ENCODE measurements at places on chromosomes 16 and 17.

- no peak for DNase-seq
Measured at GRCh38 chr16:85477801-85478363, 135.2 kb upstream of the GSE1 start.

GRCh38 chr17:50722746-50723145 lies 3.3 kb downstream of the LUC7L3 start:
- no peak for DNase-seq

DNA sequence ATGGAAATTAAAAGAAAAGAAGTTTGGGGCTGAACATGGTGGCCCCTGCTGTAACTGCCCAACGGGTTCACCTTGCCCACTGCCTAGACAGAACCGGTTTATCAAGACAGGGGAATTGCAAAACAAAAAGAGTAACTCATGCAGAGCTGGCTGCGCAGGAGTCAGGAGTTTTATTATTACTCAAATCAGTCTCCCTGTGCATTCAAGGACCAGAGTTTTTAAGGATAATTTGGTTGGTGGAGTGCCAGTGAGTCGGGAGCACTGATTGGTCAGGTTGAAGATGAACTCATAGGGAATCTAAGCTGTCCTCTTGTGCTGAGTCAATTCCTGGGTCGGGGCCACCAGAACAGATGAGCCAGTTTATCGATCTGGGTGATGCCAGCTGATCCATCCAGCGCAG lies 4.4 kb upstream of the SCPEP1 start:
- no peak for DNase-seq

GRCh38 chr16:57863434-57864160 lies 61.3 kb upstream of the KIFC3 start:
- DNase-seq: no peak

GRCh38 chr17:44766409-44767038 lies 7.7 kb downstream of the ADAM11 start:
- no peak for DNase-seq

DNA sequence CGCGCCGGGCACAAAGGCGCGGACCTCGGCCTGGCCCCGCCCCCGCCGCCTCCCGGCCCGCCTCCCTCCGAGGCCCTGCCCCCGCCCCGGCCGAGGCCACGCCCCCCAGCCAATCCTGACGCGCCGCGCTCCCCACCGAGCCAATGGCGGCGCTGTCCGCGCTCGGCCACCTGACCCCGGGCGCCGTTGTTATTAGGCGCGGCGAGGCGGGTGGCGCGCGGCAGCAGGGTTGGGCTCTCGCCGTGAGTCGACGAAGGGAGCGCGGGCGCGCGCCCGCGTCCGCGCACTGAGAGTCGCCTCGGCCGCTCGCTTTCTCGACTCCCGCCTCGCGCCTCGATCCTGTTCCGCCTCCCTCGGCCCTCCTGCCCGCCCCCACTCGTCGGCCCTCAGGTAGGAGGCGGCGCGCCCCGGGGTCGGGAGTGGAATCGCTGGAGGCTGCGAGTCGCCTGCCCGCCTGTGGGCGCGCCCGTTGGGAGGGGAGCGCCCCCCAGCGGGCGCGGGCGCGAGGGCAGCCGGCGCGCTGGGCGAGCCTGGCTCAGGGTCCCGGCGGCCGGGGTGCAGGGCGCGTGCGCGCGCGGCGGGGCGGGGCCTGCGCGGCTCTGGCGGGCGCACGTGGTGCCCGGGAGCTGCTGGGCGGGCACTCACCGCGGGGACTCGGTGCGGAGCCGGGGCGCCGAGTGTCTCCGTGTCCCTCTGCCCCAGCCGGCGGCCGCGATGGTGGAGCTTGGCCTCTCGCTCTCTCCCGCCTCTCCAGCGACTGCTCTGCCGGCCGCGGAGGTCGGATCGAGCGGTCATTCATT lies 405 bp upstream of the CBLN1 start:
- DNase-seq: no peak

GRCh38 chr17:70078549-70078948 lies 3.5 kb downstream of the KCNJ16 start:
- no peak for DNase-seq

GRCh38 chr17:17060930-17061329 lies 18.7 kb downstream of the MPRIP start:
- no peak for DNase-seq

DNA sequence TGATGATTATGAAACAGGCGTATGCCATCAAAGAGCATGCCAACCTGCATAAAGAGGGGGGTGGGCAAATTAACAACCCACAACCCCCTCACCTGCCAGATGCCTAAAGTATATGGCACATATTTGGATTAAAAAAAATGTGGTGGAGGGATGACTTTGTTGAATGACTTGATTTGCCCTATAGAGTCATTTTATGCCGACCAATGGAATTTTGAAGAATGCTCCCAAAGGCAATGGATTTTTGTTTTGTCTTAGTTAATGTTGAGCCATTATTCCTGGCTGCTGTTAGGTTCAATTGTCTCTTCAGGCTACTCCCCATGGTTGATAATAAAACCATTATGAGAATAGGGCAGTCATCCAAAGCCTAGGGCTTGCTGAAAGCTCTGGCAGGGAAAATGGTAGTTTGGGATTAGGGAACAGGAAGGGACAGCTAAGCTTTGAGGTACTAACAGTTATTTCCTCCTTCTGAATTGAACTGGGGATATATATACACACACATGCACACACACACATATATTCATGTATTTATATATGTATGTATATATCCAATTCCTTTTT lies 5.8 kb upstream of the CHCT1 start:
- DNase-seq: no peak

DNA sequence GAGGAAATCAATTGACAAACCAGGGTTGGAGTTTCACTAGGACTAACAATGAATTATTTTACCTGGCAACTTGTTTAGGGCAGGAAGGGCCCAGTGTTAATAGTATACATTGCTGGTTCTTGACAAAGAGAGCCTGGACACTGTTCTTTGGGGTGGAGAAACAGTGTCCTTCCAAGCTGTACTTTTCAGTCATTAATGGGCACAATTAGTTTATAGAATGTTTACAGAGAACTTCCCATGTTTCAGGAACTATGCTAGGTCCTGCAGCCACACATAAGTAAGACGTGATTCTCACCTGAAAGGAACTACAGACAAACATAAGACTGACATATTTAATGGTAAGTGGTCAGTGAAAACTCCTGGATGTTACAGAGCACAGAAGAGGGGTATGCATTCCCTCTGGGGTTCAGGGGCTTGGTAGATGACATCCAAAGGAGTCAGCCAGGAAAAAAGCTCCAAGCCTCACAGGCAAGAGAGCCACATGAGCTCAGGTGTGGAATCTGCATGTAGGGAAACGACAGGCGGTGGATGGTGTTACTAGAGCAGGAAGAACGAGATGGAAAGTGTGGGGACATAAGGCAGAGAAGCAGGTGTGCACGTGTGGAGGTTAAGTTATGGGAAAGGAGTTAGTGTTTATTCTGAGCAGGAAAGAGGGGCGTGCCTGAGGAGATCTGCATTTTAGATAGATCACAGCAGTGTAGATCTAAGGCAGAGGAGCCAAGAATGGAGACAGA lies 3.8 kb upstream of the DYNLL2 start:
- DNase-seq: no peak

- DNase-seq: no peak
Measured at GRCh38 chr16:7946142-7946541, 613.5 kb downstream of the RBFOX1 start.

- no peak for DNase-seq
Measured at GRCh38 chr17:35605678-35606077, 18.6 kb downstream of the AP2B1 start.

GRCh38 chr17:49214676-49215360 lies 4.3 kb downstream of the ABI3 start:
- DNase-seq: no peak

GRCh38 chr16:75064403-75065148 lies 52.0 kb downstream of the LDHD start:
- no peak for DNase-seq

DNA sequence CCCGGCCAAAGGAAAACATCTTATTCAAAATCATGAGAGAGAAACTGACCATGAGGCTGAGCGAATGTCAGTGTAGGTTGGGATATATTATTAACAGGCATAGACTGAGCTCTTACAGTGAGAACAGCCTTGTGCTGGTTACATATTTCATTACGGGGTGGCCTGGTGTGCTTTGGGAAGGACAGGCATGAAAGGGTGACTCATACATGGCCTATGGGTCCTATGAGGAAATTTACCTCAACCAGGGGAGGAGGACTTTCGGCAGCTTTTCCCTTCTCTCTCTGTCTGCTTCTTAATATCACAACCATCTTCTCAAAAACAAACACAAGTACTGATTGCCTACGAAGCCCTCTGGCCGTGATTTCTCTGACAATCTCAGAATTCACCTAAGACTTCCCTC lies 579.1 kb downstream of the CDH13 start:
- DNase-seq: no peak

GRCh38 chr16:67749436-67750078 lies 30.4 kb upstream of the GFOD2 start:
- no peak for DNase-seq

DNA sequence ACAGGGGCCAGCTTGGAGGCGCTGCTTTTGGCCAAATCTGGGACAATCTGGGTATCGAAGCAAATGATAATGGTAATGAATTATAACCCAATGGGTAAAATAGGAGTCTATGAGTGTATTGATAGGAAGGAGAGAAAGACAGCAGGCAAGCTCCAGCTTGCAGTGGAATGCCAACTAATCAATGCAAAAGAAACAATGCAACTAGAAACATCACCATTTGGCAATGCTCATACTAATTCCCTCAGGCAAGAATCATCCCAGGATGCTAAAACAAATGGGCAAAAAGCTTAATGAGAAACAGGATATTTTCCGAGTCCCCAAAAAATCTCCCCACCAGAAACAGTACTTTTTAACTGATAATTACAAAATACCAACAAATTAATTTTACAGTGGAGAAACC lies 64.7 kb downstream of the ADCY9 start:
- no peak for DNase-seq

GRCh38 chr17:61656721-61657217 lies 65.8 kb upstream of the NACA2 start:
- no peak for DNase-seq
